ENCODE measurements at places on chromosomes 2 and 18.

DNA sequence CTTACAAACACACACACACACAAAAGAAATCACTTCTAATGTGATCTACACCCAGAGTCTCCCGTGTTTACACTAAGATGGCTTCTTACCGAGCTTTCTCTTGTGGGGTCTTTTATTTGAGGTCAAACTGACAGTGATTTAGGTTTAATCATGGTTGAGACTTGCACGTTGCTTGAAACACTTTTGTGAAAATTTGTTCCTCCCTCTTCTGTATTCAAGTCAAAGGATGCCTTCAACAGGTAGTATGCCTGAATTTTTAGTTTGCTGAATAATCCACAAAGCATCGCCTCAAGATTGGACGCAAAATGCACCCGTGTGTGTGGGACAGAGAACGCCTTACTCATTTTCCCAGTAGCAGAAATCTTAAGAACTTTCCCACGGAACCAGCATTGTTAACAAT is 4.0 kb upstream of the ZNF516 start:
- no peak for DNase-seq

DNA sequence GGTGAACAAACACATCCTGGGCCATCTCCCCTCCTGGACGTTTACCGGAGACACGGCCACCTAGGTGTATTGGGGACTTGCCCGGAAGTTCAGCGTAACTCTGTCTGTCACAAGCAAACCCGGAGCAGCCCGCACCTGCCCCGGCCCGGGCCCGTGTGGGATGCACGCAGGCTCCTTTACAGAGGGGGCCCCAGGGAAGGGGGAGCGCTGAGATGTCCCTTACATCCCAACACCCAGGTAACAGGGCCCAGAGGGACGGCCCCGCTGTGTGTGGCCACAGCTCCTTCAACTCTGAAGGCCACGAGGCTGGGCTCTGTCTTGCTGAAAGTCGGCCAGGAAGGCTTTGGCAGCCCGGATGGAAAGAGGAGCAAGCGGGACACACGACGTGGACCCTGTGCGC is 212.8 kb downstream of the TWIST2 start:
- DNase-seq = no peak

DNA sequence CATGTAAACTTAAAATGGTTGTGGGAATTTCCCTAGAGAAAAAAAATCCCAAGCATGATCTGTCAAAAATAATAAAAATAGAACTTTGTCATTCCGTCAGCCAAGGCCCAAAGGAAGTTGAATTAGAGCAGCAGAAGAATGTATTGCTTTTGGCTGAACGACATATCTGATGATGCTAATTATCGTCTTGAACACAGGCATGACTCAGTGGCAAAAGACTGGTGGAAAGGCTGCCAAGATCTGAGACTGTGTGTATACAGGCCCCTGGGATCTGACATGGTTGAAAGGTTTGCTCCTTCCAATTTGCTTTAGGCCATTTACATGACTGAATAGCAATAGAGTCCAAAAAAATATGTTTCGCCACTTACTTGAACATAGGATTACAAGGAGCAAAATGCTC is 1057.1 kb upstream of the CRIM1 start:
- DNase-seq = no peak

GRCh38 chr2:139963863-139964355 is 1183.7 kb upstream of the NXPH2 start:
- no peak for DNase-seq

DNA sequence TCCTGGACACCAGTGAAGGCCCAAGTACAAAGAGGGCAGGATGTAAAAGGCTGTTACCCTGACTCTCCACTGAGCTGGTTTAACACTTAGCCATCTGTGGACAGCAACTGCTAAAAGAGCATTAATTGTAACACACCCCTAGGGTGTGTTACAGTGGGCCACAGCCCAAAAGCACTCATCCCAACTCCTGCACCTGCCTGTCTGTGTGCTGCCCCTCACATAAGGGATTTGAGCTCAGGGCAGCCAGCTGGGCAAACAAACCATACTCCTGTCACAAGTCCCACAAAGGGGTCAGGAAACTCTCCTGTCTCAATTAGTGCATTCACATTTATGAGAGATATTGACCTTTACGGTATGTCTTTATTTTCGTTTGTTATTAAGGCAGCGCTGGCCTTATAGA is 833.1 kb upstream of the NXPH2 start:
- peak; percentile 64 for DNase-seq

DNA sequence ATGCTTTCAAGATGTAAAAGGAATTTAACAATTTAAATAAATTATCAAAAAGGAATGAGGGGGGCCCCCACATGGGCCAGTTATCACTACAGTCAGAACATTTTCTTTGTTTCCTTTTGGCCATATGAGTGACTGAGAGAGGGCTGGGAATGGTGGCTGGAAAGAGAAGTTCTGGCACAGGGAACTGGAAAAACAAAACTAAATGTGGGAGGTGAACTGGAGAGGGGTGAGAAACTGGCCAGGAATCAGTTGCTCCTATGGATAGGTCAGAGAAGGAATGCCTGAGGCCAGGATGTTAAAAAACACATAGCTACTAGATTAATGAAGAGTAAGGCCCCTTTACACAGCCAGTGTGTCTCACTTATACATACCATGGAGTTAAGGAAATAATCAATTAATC is 121.0 kb downstream of the RBMS1 start:
- DNase-seq = no peak

GRCh38 chr2:98915751-98916358 is 20.2 kb downstream of the CRACDL start:
- DNase-seq = no peak

- no peak for DNase-seq
Observed at GRCh38 chr2:206125901-206126300, 33.3 kb downstream of the NDUFS1 start.

DNA sequence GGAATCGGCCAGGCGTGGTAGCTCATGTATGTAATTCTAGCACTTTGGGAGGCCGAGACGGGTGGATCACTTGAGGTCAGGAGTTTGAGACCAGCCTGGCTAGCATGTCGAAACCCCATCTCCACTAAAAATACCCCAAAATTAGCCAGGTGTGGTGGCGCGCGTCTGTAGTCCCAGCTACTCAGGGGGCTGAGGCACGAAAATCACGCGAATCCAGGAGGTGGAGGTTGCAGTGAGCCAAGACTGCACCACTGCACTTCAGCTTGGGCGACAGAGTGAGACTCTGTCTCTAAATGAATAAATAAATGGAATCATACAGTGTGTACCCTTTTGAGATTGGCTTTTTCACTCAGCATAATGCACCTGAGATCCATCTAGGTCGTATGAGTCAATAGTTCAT is 19.4 kb upstream of the TTC39C start:
- DNase-seq = no peak

- no peak for DNase-seq
Observed at GRCh38 chr18:21053127-21053526, 58.5 kb downstream of the ROCK1 start.

DNA sequence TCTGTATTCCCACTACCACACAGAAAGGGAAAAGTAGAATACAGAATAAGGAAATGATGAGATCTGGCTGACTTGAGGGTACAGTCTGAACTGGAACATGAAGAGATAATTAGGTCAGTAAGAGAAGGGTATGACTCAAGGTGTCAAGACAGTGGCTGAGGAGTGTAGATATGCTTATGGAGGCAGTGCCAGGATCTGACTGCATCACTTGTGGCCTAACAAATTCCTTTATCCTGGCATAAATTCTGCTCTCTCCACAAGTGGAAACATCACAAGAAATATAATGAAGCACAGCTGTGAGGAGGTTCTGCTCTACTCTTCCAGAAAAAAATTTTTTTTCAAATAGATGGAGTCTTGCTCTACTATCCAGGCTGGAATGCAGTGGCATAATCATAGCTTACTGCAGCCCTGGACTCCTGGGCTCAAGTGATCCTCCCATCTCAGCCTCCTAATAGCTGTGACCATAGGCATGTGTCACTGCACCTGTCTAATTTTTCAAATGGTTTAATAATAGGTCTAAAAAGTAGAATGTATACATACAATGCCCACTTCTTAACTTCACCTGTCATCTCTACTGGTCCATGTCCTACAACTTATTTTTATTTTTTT is 85.3 kb downstream of the C2orf74 start:
- DNase-seq = no peak

DNA sequence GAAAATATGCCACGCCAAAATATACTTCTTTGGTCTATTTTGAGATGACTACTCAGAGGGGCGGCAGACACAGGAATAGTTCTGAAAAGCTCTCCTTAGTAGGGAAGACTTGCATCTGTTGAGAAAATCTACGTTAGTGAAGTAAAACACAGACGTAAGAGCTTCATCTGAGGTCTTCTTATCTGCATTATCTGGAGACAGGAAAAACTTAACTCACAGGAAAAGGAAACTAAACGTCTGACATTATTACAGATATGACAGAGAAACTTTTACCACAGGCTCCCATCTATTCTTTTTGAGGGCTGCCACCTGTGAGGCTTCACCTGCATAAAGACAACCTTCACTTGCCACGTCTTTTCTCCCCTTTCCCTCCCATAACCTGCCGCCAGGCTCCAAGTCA is 1295.7 kb downstream of the LRP1B start:
- no peak for DNase-seq

- no peak for DNase-seq
Observed at GRCh38 chr2:204172145-204172600, 235.6 kb downstream of the ICOS start.

DNA sequence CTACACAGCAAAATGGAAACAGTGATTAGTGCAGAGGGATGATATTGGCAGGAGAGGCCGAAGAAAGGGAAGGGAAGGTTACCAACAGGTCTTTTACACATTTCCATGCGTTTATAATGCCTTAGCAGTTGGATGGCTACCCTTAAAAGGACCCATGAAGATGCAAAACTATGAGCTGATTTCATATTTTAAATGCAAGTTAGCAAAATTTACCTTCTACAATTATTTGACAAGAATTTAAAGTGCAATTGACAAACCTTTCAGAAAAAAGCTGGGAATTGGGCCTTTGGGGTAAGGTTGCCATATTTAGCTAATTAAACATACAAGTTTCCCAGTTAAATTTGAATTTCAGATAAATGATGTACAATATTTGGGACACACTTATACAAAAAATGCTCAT is 13.3 kb downstream of the DNER start:
- DNase-seq = no peak

GRCh38 chr2:160956243-160956802 is 203.9 kb upstream of the TANK start:
- DNase-seq = no peak

All from NCI-H524 (cell line).